ENCODE measurements at places on chromosomes 1 and 21. TPM values are rescaled to one million over a fixed set of nuclear protein-coding genes. Genes with fewer than 3 reads are reported as not detected.

GRCh38 chr1:39016604-39017171 lies 9.5 kb upstream of the NDUFS5 start:
- no peak overlapping the region for H3K27ac ChIP-seq
- H3K4me1 ChIP-seq, result no peaks in the 10 kb centered on the region
- no peak for DNase-seq
- H3K36me3 ChIP-seq, result no peaks in the 10 kb centered on the region
- H3K4me3 ChIP-seq, result no peak overlapping the region

DNA sequence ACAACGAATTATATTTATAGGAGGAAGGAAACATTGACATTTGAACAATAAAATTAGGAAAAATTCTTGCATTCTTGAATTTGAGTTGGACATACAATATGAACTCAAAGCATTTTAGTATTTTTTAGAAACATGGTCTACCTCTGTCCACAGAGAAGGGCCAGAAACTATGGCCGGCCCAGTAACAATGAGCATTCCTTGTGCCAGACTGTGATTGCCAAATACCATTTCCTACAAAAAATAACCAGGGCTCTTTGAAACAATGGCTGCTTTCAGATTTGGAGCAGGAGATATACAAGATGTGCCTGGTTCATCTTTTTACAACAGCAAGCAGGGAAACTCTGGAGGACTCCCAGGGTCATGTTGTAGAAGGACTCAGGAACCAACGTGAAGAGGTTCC lies 38.4 kb downstream of the NOS1AP start:
- no peaks in the 10 kb centered on the region for H3K36me3 ChIP-seq
- H3K27me3 ChIP-seq, result peaks cover 5% of the 10 kb centered on the region
- no peak overlapping the region for H3K4me3 ChIP-seq
- DNase-seq, result no peak

- H3K4me3 ChIP-seq, result no peak overlapping the region
- H3K27ac ChIP-seq, result no peak overlapping the region
- no peaks in the 10 kb centered on the region for H3K27me3 ChIP-seq
- DNase-seq, result peak; percentile 77
Measured at GRCh38 chr21:34992736-34993398, 56.2 kb downstream of the RUNX1 start.

The GCSAML gene
- not detected for polyA plus RNA-seq

The ADCY10 gene
- not detected for polyA plus RNA-seq
